ENCODE measurements at places on chromosomes 7 and 10.

DNA sequence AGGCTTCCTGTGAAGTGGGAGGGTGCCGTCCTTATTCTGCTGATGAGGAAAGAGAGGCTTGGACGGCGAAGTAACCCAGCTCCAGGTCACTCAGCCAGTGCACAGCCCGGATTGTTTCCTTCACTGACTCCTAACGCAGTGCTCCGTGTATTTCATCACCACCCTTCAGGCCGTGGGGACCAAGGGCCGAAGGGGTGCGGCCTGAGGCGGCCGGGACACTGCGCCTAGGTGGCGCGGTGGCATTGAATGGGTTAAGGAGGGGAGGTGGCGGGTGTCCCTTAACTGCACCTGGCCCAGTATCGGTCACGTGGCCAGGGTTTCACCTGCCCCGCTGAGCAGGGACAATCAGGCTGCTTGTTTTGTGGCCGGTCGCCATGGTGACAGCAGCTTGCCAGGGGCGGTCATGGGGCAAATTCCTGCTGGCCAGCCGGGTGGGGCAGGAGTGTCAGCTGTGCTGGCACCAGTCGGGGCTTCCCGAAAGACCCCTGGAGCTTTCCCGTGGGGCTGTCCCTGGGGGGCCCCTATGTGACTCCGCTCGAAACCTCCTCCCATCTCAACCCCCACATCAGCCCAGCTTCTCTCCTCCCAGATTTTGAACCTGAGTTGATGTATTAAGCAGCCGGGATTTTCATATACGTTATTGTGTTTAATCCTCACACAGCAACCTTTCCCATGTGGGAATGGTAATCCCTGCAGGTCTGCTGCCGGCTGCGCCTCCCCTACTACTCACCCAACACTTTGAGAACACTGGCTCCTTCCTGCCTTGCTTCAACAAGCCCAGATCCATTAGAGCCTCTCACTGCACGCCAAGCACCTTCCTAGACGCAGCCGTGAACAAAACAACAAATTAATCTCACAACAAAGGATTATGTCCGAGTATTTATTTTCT lies 4.4 kb upstream of the ABHD11 start:
- no peak for DNase-seq

- DNase-seq: no peak
These were observed 52.8 kb downstream of the CFAP46 start for GRCh38 chr10:132889556-132889955.

DNA sequence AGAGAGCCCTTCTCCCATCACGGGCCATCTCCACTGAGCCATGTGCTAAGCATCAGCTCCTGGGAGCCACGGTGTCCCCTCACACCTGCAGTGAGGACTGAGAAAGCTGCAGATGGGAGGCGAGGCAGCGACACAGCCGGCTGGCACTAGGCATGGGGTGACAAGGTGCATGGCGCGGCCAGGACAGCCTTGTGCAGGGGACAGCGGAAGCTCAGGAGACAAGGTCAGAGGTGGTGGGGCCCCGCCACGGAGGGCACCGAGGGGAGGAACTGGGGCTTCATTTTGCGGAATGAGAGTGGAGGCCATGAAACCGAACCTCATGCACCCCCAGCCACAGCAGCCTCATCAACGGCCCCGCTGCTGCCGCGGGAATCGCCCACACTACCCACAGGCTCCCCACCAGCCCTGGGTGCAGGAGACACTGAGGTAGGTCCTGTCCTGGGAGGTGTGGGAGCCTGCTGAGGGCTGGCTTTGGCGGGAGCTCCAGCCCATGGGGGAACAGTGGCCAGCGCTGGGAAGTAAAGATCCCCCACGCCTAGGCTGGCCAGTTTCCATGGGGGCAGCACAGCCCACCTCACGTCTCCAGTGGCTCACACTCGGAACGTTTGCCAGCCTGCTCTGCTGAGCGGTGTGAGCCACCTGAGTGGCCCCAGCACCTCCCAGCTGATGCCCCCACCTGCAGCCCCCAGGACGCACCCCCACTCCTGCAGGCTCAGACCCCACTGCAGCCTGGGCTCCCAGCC lies 71.2 kb upstream of the INSIG1 start:
- no peak for DNase-seq

GRCh38 chr7:148084138-148084537 lies 506.4 kb upstream of the C7orf33 start:
- peak; percentile 2 for DNase-seq

GRCh38 chr10:86245015-86245394 lies 121.6 kb downstream of the GRID1 start:
- DNase-seq: no peak

- no peak for DNase-seq
These were observed 73.6 kb downstream of the CCSER2 start for GRCh38 chr10:84401854-84402611.

GRCh38 chr7:116653646-116654045 lies 18.4 kb upstream of the MET start:
- DNase-seq: no peak

GRCh38 chr7:129361771-129362170 lies 72.5 kb upstream of the STRIP2 start:
- DNase-seq: no peak

GRCh38 chr7:1752771-1753563 lies 82.9 kb downstream of the ELFN1 start:
- DNase-seq: no peak
